Keratinocyte (primary cell): ENCODE measurements at places on chromosomes 2 and 18.

DNA sequence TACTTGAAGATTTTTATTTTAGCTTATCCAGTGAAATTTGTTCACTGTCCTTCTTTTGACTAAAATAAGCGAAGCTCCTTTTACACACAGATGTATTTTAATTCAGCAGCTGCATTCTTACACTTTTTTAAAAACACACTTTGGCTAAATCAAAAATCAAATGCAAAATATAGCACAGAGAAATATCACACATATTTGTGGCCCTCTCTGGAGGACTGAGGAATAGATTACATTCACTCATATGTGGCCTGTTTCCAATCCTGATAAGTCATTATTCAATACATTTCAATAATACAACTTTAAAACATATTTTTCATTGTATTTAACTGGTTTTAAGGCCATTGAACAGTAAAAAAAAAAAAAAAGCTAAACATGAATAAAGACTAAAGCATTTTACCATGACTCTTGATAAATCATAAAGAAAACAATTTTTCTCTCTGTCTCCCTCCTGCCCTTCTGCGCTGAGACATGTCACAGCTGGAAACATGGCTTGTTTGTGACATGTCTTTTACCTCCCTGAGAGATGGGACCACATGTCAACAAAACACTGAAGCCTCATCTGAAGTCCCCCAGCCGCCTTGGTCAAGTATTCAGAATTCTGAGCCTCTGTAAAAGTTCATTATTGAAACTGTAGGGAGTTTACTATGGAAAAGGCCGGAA, 221.0 kb downstream of the ZNF407 start:
- no peak for DNase-seq

GRCh38 chr2:238695538-238695937, 152.3 kb upstream of the TWIST2 start:
- no peak for DNase-seq

DNA sequence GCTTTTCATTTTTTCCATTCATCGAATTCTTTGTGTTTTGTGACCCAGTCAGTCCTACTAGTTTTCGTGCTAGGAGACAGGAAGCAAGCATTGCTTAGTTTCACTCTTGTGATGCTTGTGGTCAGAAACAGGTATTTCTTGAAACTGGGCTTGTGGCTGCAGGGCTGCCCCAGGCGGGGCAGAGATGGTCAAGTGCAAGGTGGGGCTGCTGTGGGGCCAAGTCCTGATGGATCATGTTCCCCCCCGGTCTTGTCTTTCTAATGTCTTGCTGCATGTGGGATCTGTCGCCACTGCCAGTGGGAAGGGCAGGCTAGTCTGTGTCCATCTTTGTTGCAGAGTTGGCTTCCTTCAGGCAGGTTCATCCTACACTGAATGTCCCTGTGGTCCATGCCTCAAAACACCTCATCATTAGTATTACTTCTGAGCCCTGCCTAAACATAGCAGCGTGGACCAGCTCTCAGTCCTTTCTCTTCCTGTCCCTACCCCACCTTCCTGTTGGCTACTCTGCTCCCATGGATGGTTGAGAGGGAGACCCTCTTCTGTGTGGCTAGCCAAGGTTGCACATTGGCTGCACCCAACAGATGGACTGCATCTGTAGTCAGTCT, 38.7 kb downstream of the INPP4A start:
- DNase-seq: no peak

DNA sequence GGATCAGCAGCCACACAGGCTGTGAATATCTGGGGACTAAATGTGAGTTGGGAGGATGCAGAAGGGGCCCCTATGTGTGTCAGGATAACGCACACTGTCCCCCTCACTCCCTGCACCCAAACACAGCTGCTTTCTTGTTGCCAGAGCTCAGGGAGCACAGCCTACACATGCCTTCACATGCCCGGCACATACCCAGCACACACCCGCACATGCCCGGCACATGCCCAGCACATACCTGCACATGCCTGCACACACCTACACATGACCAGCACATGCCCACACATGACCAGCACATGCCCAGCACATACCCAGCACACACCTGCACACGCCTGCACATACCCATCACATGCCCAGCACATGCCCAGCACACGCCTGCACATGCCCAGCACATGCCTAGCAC, 75.6 kb downstream of the TPO start:
- DNase-seq: no peak

GRCh38 chr2:238505119-238505891, 78.6 kb downstream of the ASB1 start:
- no peak for DNase-seq

GRCh38 chr18:62341473-62341872, 16.4 kb downstream of the TNFRSF11A start:
- no peak for DNase-seq

GRCh38 chr18:55489034-55489986, 98.7 kb downstream of the TCF4 start:
- no peak for DNase-seq

- no peak for DNase-seq
Observed at GRCh38 chr2:146984014-146984413, 860.8 kb upstream of the ACVR2A start.

DNA sequence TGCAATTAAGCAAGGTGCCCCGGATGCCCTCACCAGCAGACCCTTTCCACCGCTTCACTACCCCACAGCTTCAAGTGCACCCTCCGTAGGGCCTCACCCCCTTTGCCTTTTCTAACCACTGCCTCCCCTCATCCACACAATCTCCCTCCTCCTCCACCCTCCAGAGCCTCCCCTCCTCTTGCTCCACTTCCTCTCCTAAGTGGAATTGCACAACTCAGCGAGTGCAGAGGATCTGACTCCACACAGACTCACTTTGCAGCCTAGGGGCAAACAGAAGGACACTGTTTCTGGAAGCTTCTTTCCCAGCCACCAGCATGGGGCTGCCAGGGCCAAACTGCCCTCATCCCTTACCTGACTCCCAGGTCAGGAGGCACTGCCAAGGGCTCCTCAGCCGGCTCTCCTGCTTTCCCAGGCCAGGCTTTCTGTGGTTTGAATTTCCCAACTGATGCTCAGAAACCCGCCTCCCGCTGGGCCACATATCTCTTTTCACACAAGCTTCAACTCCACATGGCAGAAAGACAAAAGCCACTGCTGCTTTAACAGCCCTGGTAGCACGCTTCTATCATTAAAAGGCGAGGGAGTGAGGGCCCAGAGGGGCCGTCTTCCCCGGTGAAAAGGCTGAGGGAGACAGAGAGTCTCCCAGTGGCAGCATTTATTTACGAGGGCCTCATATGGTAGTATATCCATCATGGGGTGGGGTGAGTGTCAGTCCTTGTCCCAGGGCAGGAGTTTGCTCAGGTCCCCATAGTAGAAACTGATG, 74.7 kb upstream of the MGAT4A start:
- no peak for DNase-seq

DNA sequence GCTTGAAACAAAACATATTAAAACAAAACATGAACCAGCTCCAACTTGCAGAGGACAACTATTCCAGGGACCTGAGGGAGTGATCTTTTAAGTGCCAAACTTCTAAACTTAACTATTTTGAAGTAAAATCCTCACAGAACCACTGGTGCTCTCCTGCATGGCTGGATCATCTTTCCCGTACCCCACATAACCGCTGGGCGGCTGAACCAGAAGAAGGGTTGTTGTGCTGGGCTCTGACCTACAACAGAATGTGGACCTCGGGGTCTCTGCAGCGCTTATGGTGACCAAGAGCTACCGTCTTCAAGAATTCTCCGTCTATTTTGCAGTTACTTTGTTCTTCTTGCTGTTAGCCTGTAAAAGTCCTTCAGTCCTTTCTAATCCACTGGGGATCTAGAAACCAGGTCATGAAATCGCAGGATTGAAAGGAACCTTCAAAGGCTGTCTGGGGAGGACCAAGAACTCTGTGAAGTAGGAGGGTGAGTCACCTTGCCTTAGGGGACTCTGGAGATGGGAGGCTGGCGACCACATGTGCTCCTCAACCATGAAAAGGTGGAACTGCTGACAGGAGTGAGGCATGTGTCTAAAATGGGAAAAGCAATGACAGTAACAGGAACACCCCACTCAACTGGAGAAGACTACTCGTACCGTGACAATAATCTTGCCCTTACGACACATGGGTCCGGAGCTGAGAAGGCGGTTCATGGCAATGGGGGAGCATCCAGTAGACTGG, 46.6 kb downstream of the HDLBP start:
- DNase-seq: peak; percentile 35

DNA sequence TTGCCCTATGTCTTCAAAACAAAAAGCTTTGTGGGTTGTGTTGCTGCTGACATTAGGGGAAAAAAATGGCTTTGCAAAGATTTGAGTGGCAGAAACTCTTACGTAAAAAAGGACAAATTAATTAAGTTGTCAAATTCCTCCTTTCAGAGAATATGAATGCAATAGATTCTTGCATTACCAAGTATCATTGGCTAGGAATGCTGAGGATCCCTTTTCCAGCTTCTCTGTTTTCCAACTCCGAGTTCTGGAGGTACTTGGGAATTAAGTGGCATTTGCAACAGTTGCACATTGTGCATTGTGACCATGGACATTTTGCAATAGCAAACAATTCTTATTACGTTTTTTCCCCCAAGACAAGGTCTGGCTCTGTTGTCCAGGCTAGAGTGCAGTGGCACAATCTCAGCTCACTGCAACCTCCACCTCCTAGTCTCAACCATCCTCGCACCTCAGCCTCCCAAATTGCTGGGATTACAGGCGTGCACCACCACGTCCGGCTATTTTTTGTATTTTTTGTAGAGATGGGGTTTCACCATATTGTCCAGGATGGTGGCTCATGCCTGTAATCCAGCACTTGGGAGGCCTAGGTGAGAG, 29.9 kb upstream of the PPP1CB start:
- DNase-seq: no peak

GRCh38 chr18:56812674-56813073, 161.5 kb downstream of the WDR7 start:
- DNase-seq: no peak

DNA sequence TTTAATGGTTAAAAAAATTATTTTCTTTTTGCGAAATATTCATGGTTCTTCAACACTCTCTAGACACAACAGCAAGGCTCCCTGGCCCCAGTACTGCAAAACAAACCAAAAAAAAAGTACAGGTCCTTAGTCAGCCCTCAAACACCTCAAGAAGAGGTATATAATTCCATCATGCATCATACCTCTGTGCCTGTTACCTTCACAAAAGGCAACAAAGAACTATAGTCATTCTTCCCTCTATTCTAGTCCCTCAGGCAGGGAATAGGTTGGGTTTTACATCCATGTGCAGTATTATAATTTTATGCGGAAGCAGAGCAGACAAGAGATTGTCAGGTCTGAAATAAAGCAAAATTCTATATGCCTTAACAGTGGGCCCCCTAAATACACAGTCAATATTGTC, 8.5 kb downstream of the NFE2L2 start:
- no peak for DNase-seq

GRCh38 chr18:64919971-64920570, 771.2 kb upstream of the LINC00305 start:
- no peak for DNase-seq

GRCh38 chr2:31101701-31102100, 36.5 kb downstream of the GALNT14 start:
- no peak for DNase-seq

DNA sequence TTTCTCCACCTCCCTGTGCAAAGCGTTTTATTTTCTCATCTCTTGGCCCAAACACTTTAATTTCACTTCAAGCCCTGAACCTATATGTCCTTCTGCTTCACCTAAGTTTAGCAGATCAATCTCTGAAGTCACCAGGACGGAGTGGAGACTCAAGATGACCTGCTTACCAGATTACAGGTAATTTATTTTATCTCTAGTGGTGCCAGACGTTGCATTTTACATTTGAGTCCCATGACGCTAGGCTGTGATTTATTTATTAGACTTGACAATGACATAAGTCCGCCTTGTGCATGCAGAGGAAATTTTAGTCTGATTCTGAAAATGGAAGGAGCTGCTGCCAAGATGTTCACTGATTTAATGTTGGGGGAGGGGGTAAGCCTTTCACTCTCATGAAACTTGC, 73.9 kb downstream of the MRO start:
- no peak for DNase-seq

- DNase-seq: no peak
Observed at GRCh38 chr2:231521443-231521842, 8.8 kb downstream of the NMUR1 start.

DNA sequence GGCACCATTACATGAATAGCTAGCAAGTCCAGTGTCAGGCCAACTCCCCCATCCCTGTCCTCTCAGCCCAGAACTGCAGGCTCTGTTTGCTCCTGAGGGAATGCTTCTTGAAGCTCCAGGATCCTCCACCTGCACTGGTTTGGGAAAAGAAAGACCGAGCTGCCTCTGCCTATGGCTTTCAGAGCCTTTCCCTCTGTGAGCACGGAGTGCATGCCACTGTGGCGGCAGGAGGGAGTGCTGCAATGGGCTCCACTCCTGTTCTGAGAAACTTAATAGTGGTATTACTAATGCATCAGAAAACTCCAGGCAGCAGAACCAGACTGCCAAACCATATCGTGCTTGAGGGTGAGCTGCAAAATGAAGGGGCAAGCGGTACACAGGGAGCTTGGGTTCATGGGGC, 271.8 kb downstream of the SRBD1 start:
- no peak for DNase-seq

DNA sequence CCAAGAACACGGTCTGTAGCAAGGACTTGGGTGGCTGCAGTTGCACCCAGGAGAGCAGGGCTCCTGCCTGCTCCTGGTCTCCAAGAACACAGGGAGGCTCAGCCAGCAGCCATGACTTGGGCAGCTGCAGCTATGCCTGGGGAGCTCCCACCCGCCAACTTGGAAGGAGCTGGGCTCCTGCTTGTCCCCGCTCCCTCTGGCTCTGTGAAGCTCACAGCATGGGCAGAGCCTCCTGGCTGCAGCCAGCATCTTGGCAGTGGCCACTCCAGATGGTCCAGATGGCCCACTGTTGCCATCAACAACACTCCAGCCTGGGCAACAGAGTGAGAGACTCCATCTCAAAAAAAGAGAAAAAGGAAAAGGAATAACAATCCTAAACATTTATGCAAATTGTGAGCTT, 5.2 kb downstream of the ZSCAN30 start:
- no peak for DNase-seq

GRCh38 chr2:150606380-150607060, 119.1 kb upstream of the RND3 start:
- no peak for DNase-seq

DNA sequence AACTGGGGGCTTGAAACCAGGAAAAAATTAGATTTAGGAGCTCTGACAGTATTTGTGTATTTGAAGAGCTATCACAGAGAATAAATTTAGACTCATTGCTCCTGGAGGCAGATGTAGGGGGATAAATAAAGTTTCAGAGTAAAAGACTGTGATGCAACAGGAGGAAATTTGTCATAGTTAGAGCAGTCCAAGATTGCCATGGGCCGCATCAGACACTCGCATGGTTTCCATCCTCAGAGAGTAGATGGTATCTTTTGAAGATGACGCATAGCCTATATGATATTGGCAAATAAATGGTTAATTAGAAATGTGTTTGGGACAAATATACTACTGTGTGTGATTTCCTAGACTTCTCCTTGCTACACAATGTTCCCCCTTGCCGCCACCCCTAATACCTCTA, 170.5 kb downstream of the FTCDNL1 start:
- DNase-seq: no peak

GRCh38 chr2:24970483-24971285, 1.1 kb downstream of the DNAJC27 start:
- DNase-seq: no peak
